Left lobe of liver (tissue), 2 donors: ENCODE measurements at places on chromosomes 16 and 17.

DNA sequence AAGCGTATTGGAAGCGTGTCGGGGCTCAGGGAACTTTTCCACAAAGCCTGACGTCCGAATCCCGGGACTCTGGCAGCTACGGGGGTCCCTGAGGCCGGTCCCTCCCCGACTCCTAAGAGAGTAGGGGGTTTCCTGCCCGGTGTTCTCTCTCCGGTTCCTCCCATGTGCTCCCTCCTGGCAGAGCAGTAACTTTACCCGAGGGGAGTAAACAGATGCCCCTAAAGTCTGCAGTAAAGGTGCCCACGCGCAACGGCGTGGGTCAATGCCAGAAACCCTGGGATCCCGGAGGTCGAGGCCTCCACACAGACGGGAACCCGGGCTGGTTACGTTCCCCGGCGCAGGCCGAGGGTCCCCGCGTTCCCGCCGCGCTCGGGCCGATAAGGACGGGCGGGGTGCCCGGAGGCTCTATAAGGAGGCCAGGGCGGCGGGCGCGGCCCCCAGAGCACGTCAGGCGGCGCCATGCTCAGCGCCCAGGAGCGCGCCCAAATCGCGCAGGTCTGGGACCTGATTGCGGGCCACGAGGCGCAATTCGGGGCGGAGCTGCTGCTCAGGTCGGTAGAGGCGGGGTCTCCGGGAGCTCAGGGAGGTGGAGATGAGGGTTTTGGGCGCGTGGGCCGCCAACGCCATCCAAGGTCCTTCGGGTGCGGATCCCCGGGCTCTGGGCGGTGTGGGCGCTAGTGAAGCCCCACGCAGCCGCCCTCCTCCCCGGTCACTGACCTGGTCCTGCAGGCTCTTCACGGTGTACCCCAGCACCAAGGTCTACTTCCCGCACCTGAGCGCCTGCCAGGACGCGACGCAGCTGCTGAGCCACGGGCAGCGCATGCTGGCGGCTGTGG, at the start of gene HBM:
TSS of gene HBM (plus strand) at position 440 of the 836 bp plus-strand sequence. CDS start at position 460, 20 bp downstream.
- no peak for DNase-seq

DNA sequence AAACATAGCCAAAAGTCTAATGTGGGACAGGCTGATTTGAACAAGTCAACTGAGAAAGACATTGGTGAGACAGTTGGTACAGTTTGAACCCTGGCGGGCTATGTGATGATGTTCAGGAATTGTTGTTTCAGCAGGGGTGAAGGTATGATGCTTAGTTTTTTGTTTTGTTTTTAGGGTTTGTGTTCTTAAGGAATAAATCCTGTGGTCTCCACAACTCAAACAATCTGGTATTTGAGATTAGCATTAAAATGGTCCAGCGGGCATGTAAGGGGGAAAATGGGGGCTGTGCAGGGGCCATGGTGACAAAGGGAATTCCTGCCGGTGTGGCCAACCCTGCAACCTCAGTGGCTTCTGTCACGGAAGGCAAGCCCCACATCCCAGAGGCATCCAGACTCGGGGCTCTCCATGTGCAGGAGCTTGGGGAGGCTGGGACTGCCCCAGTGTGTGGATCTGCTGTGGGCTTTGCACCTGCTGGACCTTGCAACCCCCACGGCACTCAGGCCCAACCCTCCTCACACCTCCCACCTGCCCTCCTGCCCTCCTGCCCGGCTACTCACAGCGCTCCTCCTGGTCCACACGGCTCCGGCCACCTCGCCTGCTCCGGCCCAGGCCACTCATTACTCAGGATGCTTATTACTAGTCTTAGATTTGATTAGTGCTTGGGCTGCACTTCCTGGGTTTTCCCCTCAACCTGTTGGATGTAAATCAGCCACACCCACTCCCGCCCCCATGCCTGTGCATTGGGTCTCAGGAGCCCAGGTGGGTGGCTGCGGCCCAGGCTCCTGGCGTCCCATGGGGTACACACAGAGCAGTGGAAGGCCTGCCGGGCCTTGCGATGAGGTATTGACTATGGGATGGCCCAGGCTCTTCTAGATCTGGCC, at the start of gene TNFRSF13B:
TSS of gene TNFRSF13B (minus strand) at position 661 of the 881 bp plus-strand sequence. CDS start at position 618, 43 bp downstream.
- no peak for DNase-seq

GRCh38 chr17:2215616-2216364, 87.8 kb downstream of the SMG6 start:
- DNase-seq: no peak

- DNase-seq: no peak
Observed at GRCh38 chr17:28216052-28216451, 102.9 kb upstream of the TMEM97 start.

DNA sequence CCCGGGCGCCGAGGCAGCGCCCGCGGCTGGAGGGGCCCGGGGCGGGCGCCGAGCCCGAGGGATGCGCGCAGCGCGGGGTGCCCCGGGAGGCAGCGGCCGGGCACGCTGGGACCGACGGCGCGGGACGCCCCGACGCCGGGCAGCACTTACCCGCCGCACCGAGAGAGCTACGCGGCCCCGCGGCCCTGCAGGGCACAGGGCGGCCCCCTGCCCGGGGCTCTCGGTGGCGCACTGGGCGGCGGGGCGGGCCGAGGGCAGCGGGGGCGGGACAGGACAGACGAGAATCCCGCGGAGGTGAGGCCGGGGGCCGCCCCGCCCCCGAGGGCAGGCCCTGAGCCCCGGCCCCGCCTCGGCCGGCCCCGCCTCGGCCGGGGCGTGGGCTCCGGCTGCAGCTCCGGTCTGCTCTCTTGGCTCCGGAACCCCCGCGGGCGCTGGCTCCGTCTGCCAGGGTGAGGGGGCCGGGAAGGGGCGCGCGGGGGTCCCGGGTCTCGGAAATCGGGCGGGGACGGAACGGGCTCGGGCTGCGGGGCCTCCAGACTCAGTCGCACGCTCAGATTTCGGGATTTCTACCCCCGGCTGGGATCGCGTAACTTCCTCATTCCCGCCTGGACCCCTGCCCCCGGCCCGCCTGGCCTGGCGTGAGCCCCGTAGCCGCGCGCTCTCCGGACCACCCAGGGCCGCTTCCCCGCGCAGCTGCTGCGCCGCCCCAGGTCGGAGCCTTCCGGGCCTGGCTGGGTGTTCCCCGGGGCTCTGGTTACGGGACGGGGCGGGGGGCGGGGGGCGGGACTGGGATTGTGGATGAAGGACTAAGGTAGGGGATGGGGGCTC, at the start of gene PLD2:
TSS of gene PLD2 (plus strand) at position 376 of the 828 bp plus-strand sequence. CDS start 621 bp downstream, outside the sequence.
- peak; percentile 92 for DNase-seq

DNA sequence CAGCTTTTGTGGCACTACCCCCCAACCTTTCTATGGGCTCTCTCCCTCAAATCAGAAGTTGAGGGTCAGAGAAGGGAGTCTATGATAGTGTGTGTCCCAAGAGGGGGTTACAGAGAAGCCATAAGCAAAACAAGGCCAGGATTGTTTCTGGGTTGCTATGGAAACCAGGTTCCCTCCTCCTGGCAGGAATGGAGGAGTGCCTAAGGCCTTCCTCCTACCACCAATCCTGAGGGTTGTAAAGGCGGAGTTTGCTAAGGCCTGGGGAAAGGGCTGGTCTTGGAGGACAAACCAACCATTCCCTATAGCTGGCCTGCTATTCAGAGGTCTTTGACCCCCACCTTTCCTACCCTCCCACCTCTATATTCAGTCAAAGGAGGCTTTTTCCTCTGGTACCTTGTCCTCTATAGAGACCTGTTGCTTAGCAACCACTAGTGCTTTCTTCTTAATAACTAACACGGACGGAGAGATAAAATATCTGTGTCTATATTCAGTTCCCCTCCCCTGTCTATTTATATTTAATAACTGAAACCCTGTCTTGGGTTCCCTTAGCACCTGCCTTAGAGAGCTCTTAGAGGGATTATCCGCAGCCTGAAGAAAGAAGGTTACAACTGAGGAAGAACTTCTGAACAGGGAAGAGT, 43.4 kb downstream of the NEUROD2 start:
- no peak for DNase-seq

- DNase-seq: no peak
Observed at GRCh38 chr17:35765086-35765710, 4.5 kb downstream of the C17orf50 start.

DNA sequence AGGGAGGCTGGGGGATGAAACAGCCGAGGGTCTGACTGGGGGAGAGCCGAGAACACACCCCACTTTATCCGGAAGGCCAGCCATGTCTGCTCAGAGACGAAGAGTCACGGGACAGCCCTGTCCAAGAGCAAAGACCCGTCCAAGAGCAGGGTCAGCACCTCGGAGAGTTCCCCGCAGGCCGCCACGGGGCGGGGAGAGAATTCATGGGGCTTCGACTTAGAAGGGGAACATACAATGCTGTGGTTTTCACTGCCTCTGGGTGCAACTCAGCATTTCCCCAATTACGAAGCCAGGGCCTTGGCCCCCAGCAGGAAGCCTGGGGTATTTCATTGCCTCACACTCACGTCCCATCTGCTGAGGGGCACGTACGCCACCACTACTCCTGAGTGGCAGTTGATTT, 59.3 kb downstream of the JPH3 start:
- no peak for DNase-seq

DNA sequence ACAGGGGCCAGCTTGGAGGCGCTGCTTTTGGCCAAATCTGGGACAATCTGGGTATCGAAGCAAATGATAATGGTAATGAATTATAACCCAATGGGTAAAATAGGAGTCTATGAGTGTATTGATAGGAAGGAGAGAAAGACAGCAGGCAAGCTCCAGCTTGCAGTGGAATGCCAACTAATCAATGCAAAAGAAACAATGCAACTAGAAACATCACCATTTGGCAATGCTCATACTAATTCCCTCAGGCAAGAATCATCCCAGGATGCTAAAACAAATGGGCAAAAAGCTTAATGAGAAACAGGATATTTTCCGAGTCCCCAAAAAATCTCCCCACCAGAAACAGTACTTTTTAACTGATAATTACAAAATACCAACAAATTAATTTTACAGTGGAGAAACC, 64.7 kb downstream of the ADCY9 start:
- no peak for DNase-seq

- no peak for DNase-seq
Observed at GRCh38 chr16:72785886-72786285, 262.0 kb downstream of the ZFHX3 start.

- peak; percentile 81 for DNase-seq
Observed at GRCh38 chr17:8151641-8152111, 528 bp downstream of the PER1 start.

DNA sequence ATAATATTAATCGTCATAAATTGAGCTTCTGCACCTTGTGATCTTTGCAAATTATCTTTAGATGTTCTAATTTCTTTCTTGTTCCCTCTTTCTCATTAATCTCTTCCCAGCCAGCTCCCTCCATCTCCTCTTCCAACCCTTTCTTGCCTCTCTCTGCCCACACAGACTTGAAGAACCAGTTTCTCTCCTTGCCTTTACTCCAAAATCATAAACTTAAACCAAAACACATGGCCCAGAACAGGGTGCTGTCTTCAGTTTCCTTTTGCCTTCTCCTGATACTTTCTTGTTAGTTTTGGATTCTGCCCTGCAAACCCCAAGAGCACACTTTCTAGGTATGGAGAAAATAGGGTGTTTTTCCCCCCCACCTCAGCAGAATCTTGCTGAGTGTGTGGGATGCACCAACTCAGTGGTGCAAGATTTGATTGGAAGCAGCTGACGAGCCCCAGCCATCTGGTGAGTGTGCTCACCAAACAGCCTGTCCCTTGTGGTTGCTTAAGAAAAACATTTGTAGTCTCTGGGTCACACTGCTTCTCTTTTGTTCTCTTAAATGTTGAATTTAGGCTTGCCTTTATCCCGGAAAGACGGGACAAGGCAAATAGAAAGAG, 175.8 kb upstream of the MAF start:
- DNase-seq: no peak

- peak; percentile 49 for DNase-seq
Observed at GRCh38 chr16:27374804-27375425, 27.1 kb upstream of the IL21R start.
